ENCODE measurements at places on chromosomes 11 and 22.

GRCh38 chr11:59144096-59144495, 1.4 kb downstream of the FAM111A start:
- DNase-seq: no peak

DNA sequence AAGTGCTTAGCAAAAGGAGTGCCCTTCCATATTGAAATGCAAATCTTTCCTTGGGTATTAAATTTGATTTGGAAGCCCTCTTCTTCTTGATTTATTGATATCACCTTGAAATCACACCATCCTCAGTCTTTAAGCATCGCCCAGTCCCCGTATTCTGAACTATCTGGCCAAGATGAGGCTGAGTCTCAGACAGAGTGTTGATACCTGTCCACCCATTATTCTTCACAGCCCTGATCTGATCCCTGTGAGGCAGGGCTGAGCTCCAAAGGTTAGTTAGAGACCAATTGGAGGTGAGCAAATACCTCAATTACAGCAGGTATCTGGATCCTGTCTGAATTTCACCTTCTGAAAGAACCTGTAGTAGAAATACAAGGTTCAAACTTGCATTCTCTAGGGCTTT, 326.3 kb downstream of the FAT3 start:
- DNase-seq: no peak

DNA sequence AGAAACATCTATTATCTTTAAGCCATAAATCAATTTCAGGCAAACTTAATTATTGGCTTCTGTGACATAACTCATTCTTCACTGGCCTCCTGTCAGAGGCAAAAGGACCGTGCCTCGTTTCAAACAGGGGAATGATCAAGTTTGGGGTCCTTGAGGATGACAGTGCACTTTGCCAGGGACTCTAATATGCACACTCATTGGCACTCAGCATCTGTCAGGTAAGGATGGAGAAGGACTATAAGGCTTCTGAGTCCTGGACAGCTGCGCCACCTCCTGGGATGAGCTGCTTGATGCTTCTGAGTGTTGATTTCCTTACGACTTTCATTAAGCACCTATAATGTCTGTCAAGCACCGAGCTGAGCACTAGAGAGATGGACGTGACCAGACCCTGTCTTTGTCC, 20.2 kb downstream of the BPIFC start:
- DNase-seq: peak; percentile 60

DNA sequence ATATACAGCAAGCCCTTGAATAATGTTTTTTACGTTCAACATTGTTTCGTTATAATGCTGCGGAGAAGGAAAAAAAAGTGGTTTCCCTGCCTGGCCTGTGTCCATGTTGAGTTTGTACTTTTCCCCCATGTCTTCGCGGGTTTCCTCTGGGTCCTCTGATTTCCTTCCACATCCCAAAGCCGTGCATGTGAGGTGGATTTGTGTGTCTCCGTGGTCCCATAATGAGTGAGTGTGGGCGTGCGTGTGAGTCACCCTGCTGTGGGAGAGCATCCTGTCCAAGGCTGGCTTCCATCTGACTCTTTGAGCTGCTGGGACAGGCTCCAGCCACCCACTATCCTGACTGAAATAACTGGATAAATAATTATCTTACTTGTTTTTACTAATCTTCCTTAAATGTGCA, 29.6 kb upstream of the SNX19 start:
- DNase-seq: no peak

DNA sequence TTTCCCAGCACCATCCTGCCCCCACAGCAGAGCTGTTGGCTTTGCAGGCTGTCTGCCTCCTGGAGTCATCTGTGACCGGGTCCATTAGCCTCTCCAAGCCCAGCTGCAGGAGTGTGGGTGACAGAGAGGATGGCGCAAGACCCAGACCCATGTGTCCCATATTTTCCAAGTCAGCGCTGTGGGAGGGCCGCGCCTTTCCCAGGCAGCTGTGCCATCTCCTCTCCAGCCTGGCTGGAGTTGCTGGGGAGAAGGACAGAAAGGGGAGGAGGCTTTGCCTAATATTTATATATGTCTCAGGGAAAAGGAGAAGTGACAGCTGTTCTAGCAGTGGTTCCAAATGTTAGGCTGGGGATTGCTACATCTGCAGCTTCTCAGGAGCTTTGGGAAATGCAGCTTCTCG, 15.7 kb downstream of the DTX4 start:
- no peak for DNase-seq

GRCh38 chr11:40241524-40242051, 1217.9 kb downstream of the LRRC4C start:
- DNase-seq: no peak

DNA sequence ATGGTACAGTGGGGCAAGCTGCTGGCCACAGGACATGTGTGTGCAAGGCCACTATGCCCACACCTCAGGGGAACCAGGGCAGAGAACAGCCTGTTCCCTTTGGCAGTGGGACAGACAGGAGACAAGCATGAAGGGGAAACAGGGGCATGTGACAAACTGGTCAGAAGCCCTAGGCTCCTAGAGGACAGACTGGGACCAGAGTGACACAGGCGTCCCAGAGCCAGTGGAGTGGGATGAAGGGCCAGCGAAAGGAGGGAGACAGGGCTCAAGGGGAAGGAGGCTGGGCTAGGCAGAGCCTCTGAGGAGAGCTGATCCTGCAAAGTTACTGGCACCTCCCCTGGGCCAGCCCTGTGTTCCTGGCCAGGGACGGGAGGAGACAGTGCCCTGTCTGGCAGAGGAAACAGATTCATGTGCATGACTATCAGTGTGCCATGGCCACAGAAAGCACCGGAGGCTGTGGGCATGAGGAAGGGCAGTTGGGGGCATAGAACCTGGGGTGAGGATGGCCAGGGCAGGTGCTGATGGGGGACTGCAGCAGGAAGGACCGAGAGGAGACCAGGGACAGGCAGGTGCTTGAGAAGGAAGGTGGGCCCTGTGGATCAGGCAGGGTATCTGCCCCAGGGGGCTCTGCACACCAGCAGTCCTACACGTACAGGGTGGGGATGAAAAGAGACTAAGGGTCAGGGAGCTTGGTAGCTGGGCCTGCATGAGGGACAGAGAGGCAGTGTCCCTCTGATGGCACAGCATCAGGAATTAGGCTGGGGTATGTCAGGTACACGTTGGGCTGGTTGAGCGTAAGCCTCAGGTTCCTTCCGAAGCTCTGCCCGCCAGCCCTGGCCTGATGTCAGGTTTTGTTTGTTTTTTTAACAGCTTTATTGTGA, 9.8 kb downstream of the DERL3 start:
- DNase-seq: no peak
